ENCODE measurements at places on chromosomes 3 and 15. TPM values are rescaled to one million over a fixed set of nuclear protein-coding genes. Genes with fewer than 3 reads are reported as not detected.
A peak's percentile ranks its signal among the peaks of the same experiment; 100 is the strongest.

DNA sequence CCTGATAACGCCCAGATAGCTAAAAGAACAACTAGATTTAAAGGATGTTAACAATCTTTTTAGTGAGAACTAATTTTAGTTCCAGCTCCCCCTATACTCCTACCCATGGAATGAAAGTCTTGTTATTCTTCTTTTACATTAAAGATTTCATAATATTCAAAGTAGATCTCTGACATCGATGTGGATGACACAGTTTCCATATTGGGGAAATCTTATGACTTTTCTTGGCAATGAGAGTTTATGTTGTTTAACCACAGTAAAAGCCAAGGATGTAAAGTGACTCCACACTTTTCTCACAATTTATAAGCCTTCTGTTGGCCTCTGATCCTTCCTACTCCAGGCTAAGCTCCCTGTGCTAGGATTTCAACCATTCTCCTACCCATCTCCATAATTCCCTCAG, 332.6 kb upstream of the KCNMB2 start:
- DNase-seq: no peak

DNA sequence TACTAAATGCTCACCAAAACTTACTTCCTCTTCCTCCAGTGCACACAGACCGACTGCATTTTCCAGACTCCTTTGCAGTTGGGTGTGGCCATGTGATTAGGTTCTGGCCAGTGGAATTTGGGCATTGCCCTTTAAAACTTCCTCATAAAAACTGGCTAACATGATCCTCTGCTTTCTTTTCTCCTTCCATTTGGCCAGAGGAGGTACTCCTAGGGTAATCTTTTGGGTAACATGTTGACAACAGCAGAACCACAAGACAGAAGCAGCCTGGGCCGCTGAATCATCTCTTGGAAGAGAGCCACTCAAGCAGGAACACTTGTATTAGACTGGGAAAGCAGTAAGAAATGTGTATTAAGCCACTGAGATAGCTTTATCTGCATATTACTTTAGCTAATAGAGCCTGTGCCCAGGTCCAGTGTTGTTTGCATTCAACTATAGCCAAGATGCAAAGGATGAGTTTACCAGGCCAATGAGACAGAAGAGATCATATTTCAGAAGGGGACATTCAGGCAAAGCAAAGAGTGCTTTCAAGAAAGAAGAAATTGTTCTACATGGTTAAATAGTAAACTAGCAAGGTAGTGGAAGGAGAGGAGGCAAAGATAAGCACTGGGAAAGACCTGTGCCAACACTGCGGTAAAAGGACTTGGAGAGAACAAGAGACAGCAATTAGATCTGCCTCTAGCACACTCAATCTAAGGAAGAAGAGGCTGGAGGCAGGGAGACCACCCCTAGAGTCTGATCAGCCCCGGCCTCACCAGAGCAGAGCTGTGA, 79.8 kb downstream of the PLCH1 start:
- DNase-seq: peak; percentile 36

VPS13C gene
- 202 TPM for total RNA-seq

- DNase-seq: no peak
These were observed 168.1 kb upstream of the MYRIP start for GRCh38 chr3:39641274-39641673.

GRCh38 chr15:48702569-48703236, 57.2 kb upstream of the FBN1 start:
- DNase-seq: no peak

SMCO1 gene
- not detected for total RNA-seq

DNA sequence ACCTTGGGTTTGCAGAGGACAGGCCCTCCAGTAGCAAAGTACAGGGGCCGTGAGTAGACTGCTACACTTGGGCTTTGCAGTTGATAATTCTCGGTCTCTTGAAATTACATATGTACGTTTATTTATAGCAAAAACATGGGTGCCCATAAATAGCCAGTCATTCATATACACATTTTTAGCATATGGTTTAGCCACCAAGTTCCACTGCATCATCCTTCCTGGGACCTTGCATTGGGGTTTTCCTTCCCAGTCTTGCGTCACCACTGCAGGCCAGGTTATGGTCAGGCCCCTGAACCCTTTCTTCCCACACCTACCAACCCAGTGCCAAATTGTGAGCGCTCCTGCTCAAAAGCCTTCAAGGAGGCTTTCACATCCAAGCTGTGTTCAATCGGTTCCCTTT, 12.7 kb downstream of the KLHL25 start:
- DNase-seq: no peak

- no peak for DNase-seq
These were observed 20.5 kb downstream of the TRPM1 start for GRCh38 chr15:31081056-31081455.

GRCh38 chr3:122916084-122916483, 111.5 kb downstream of the SEMA5B start:
- no peak for DNase-seq

CYP8B1 gene
- total RNA-seq: not detected

ISL2 gene
- 1.5 TPM for total RNA-seq

SOX14 gene
- not detected for total RNA-seq

C3orf20 gene
- total RNA-seq: 0.26 TPM

- DNase-seq: no peak
These were observed 26.4 kb upstream of the ZBED2 start for GRCh38 chr3:111621535-111621934.

MESP2 gene
- not detected for total RNA-seq

MYZAP gene
- total RNA-seq: 19.2 TPM

Measured in urinary bladder (tissue), 4 donors.